ENCODE measurements at places on chromosomes 16 and 17.

DNA sequence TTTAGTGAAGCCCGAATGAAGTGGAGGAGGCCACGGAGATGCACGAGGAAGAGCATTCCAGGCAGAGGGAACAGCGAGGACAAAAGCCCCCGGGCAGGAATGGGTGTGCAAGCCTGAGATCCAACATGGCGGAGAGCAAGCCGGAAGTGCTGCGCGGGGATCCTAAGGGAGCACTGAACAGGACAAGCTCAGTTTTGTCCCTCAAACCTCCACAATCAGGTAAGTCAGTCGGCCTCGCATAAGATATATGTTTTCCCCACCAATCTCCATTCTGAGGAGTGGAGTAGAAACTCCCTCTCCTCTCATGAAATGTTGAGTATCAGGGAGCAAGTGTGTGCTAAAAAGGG lies 32.9 kb upstream of the USP22 start:
- no peak for DNase-seq

DNA sequence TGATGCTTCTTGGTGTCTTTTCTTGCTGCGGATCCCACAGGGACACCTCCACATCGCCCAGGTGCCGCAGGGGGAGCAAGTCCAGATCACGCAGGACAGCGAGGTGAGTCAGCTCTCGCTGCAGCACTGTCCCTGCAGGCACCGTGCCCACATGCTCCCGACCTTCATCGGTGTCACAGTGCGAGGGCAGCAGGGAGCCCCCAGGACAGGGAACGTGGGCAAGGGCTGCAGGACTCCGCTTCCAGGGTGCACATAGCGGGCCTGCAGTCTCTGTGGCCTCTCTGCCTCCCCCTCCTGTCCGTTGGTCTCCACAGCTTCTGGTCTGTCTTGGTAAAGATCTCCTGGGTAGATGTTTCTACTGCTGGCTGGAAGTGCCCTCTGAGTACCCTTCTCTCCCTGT lies 84.1 kb downstream of the BANP start:
- no peak for DNase-seq

- DNase-seq: no peak
These were observed 451.5 kb downstream of the TOX3 start for GRCh38 chr16:52095471-52095870.

DNA sequence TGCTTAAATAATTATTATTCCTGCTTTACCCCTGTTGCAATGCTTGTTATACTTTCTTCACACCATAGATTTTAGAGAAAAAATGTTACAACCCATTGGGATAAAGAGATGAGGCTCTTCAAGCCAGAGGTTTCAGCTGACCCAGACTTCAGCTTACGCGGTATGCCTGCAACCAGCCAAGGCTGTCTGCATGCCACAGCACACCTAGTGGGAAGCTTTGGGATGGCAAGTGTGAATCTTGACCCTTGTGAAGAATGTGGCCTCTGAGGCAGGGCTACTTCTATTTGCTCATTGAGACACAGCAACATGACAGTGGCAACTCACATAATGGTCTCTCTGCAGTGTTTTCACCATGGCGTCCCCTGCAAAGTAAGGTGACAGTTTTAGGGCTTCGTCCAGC lies 193.9 kb upstream of the PIRT start:
- DNase-seq: no peak

GRCh38 chr16:15576960-15577958 lies 65.7 kb downstream of the MARF1 start:
- DNase-seq: no peak

All from NCI-H1436 treated with DMSO at 0.1 percent for 48 hours (cell line).